ENCODE measurements at places on chromosomes 7 and 10.
A peak's percentile ranks its signal among the peaks of the same experiment; 100 is the strongest.

- no peak for DNase-seq
These were observed 57.6 kb upstream of the ANTXRL start for GRCh38 chr10:46229144-46229563.

DNA sequence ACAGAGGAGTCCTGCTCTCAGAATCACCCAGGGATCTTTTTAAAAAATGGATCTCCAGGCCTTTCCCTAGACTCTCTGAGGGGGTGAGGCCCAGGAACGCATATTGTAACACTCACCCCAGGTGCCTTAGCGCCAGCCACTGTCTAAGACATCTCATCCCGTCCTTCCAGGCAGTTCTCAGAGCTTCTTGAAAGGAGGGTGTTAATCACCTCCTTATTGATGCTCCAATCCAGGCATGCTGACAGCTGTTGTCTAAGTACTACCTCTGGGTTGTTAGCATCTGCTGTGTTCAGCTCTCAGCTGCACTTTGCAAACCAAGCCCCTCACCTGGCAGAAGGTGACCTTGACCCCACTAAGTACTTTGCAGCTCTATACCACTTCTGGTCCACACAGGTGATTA, 36.0 kb downstream of the KIAA1549 start:
- DNase-seq, result no peak

GRCh38 chr10:57260175-57260574, 899.1 kb upstream of the ZWINT start:
- no peak for DNase-seq

GRCh38 chr10:131858118-131858515, 42.7 kb upstream of the PPP2R2D start:
- DNase-seq, result no peak

GRCh38 chr7:26182283-26182682, 18.3 kb downstream of the HNRNPA2B1 start:
- DNase-seq, result no peak

DNA sequence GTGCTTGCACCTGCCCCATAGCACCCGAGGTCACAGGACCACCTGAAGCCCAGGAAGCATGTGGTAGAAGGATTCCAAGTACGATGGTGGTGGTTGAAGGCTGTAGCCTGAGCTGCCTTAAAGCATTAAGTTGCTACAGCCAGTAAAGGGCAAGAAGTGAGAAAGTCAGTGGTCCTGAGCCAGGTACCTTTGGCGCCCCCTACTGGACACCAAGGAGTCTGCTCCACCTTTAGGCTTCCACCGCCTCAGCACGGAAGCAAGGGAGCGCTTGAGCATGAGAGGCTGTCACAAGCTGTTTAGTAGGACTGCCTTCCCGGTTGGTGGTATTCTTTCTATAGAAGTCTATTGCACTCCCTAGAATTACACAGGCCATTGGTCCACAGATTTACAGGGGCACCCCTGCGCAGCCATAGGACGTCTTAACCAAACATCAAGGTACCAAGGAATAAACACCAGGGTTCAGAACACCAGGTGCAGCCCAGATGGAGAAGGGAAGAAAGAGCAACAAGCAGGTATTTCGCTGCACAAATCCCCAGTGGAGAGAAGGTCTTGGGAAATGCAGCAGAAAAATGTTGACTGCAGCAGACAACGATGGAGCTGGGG, 2.2 kb downstream of the CRTAC1 start:
- peak; percentile 24 for DNase-seq

DNA sequence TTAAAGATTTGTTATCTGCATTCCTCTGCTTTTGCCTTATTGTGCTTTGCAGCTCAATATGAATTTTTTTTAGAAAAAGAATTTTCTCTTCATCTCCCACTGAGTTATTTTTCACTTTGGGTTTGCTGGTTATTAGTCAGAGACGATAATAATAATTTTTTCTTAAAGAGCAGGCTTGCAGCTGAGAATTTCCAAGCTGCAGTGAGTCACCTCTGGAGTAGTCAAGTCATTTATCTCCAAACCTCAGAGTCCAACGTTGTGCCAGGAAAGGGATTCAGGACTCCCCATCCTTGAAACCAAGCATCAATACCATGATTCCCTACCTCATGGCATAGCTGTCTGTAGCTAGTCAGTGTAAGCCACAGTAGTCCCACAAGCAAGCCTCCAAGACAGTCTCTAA, 15.2 kb upstream of the EGR2 start:
- no peak for DNase-seq

DNA sequence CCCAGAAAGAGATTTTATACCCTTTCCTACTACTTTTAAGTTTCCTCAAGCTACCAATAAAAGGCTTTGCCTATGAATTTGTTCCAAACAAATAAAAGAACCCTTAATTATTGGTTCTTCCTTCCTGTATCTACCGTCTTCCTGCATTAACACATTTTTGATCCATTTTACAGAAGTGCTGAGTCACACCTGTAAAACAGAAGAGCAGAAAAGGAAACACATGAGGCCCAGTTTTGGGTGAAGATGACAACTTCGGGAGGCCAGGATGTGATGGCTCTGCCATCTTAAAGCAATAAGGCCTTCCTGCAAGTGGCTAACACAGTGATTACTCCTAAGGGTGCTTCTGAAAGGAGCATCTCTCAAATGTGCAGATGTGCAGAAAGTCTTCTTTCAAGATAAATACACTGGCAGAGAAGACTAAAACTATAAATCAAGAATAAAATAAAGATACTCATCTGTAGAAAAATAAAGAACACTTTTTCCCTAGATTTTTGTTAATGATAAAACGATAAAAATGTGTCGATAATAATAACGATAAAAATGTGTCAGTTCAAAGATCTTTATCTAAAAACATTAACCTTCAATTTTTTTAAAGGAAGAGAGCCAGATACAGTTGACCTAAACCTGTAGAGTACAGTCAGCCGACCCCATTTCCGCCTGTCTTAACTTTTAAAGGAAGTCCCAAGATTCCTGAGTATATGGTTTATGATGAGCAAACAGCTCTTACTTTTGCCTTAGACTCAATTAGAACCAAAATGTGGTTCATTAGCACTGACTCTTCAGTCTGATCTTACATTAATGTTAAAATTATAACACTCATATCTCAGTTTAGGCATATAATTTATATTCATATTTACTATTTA, 108.6 kb downstream of the UBE2H start:
- no peak for DNase-seq

- DNase-seq, result no peak
These were observed at the start of gene DGKI for GRCh38 chr7:137846827-137847567. Gene DGKI, minus strand, starts transcription at chr7:137846974.

- no peak for DNase-seq
These were observed 116.9 kb downstream of the CDCA7L start for GRCh38 chr7:21828841-21829240.

DNA sequence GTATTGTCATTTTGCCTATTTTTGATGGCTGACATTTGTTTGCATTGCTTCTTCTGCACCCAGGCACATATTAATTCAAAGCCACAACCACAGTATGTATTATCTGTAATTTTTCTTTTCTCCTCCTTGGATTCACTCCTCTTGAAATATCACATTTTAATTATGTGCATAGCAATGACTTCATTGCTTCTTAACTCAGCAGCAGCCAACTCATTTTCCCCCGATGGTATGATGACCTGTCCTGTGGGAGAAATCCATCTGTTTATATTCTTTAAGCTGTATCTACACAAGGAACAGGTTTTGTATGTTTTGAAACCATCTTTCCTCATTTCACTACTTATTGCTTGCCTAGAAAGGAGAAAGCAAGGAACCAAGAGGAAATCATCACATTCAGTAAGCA, 588.8 kb downstream of the INHBA start:
- DNase-seq, result no peak

DNA sequence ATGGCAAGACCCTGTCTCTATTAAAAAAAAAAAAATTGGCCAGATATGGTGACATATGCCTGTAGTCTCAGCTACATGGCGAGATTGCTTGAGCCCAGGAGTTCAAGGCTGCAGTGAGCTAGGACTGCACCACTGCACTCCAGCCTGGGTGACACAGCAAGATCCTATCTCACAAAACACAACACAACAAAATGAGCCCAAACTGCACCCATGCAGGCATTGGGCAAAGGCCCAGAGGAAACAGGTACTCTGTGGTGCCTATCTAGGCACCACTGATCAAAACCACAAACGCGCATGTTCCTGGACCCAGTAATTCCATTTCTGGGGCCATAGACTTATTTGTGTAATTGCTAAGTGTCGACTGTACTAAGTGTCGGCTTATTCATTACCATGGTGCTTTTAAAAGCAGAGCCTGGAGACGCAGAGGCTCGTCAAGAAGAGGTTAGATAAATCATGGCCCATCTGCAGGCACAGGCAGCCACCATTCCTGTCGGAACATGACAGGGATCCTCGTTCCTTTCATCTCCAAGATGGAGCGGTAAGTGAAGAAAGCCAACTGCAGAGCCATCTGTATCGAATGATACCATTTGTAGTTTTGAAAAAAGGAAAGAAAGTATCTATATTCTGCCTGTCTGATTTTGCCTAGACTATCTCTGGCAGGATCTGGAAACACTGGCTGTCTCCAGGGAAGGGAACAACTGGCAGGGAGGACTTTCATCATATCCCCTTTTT, 160.4 kb upstream of the RHEB start:
- DNase-seq, result no peak

- DNase-seq, result no peak
These were observed 19.4 kb upstream of the FRAT2 start for GRCh38 chr10:97353945-97354344.

GRCh38 chr7:105831824-105832535, 44.4 kb downstream of the ATXN7L1 start:
- DNase-seq, result no peak

DNA sequence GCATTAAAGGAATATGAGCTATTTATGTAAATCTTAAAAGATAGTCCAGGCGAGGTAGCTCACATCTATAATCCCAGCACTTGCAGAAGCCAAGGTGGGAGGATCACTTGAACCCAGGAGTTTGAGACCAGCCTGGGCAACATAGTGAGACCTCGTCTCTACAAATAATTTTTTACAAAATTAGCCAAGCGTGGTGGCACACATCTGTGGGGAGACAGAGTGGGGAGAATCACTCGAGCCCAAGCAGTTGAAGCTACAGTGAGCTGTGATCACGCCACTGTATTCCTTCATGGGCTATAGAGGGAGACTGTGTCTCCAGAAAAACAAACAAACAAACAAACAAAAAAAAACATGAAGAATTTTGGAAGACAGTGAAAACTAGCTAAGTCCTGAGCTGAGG, 28.4 kb downstream of the HERC4 start:
- no peak for DNase-seq

Data from memory B cell (primary cell).